HFFc6 (cell line): ENCODE measurements at places on chromosomes 6 and 20. TPM values are rescaled to one million over a fixed set of nuclear protein-coding genes. Genes with fewer than 3 reads are reported as not detected.

DNA sequence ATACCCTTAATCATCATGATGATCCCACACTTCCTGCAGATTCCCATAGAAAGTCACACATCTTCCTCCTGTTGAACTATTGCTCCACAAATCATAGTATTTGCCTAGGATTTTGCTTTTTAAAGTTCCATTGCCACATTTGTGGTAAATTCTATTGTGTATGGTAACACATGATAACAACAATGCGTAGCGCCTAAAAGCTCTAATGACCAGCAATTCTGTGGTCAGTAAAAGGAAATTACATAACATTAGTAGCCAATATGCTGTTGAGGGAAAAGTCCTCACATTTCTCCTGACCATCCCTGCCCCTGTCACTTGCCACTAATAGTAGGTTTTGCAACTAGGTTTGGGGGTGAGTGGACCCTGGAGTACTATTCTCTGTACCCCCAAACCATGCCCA is 31.8 kb upstream of the PDE7B start:
- DNase-seq: no peak

GRCh38 chr6:57019434-57019833 is 27.1 kb upstream of the KIAA1586 start:
- DNase-seq: no peak

DNA sequence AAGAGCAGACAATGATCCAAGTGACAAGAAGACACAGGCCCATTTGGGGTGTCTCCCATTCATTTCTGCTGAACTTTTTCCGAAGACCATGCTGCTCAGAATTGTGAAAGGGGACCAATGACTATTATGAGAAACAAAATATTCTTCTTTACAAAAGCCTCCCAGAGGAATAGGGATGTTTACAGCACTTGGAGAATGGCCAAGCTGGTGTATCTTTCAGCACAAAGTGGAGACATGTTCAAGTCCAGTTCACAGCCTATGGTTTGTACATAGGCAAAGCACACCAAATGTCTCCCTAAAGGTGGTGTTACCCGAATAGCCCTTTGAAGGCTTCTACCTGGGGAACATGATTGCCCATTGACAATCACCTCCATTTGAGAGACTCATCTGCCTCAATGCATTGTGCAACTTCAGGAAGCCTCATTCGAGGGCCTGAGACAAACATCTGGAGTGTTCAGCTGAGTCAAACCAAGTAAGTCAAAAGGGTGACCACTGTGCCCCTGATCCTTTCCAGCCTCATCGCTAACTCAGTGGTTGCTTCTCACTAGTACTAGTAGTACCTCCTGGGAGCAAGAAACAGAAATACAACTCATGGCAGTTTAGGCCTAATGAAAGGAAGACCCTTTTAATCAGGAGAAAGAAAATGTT is 451.0 kb upstream of the MARCKS start:
- no peak for DNase-seq

The ANGPT4 gene
- total RNA-seq: not detected in 2 replicates

GRCh38 chr6:45148278-45148677 is 179.9 kb upstream of the RUNX2 start:
- DNase-seq: no peak

GRCh38 chr20:23138226-23138625 is 52.1 kb upstream of the CD93 start:
- no peak for DNase-seq

The TAGAP gene
- not detected in 3 replicates for total RNA-seq

DNA sequence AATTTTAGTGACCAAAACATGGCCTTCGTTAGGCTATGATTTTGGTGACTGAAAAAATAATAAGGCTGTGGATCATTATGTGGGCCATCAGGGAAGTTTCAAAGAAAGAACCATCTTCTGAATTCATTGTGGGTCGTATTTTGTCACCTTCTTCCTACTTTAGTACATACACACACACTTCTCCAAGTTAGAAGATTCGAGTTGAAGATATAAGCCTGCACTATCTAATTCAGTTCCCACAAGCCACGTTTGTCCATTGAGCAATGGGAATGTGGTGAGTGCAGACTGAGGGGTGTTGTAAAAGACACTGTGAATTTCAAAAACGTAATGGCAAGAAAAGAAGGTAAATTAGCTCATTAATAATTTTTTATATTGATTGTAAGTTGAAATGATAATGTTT is 766.0 kb downstream of the KIF16B start:
- no peak for DNase-seq

DNA sequence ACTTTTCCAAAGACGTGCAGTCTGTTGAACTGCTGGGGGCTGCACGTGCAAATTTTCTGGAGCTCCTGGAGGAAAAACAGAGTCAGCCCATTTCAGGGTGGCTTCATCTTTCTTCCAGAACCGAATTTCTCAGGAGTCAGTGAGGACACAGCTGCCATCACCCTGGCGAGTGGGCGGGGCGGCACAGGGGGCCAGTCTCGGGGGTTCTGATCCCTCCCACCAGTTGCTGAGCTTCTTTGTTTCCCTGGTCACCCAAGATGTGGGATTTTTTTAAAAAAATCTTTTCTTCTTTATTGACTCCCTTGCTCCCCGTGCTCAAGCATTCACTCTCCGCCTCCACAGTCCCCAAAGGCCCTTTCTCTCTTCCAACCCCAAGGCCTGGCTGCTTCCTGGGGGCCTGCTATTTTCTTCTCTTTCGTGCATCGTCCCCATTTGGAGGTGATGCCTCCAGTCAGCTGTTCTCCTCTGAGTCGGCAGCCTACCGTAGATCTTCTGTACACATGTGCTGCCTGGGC is 8.9 kb downstream of the C6orf118 start:
- no peak for DNase-seq

DNA sequence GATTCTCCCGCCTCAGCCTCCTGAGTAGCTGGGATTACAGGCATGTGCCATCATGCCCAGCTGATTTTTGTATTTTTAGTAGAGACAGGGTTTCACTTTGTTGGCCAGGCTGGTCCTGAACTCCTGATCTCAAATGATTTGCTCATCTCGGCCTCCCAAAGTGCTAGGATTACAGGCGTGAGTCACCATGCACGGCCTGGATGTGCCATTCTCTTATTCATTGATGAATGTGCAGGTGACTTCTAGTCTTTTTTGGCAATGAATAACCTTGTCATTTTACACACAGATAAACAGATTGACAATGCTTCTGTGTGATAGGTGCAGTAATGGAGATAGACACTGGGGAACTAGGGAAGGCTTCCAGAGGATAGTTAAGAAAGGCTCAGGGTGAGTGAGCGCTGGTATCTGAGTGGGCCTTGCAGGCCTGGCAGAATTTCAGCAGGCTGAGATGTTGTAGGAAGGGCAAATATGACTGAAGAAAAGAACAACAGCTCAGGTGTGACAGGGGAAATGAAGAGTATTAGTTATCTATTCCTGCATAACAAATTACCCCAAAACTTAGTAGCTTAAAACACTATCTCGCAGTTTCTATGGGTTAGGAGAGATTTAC is 23.3 kb downstream of the PPARD start:
- no peak for DNase-seq

The TFAP2D gene
- total RNA-seq: not detected in 3 replicates

DNA sequence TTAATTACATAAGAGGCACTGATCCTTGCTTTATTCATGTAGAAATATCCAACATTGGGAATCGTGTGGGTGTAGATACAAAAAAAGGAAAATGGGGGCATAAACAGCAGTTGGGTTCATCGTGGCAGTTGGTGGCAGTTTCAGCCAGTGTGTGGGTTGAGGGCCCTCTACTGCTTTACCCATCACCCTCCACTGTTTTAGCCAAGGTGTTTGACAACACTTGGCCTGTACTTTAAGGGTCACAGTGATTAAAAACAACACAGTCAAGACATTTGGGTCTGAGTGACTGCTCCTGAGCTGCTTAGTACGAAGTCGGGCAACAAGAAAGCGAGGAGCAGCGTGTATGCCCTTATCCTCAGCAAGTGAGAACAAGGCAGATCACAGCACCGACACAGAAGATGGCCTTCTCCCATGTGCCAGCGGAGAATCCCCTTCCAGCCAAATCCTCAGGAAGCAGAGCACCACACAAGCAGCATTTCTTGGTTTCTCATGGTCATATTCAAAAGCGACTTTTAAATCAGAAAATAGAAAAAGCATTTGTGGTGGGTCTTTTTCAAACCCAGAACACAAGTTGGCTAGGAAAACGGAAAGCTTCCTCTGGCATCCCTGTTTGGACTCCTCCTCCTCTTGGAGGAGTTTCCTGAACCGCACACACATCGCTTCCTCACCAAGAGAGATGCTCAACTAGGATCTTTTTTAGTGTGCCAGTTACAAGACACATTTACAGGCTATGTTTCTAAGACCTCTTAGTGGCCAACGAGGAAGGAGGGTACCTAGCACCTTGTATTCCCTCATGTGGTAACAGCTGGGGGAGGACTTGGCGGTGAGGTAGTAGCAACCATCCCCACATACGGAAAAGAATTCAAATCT is 23.5 kb downstream of the EIF2S2 start:
- DNase-seq: no peak

The ISM1 gene
- total RNA-seq: not detected in 3 replicates
